ENCODE measurements at places on chromosomes 7 and 10.

- no peak for DNase-seq
These were observed 24.1 kb downstream of the PRF1 start for GRCh38 chr10:70578371-70578947.

GRCh38 chr10:5890452-5890915, 441 bp downstream of the FBH1 start:
- peak; percentile 10 for DNase-seq

DNA sequence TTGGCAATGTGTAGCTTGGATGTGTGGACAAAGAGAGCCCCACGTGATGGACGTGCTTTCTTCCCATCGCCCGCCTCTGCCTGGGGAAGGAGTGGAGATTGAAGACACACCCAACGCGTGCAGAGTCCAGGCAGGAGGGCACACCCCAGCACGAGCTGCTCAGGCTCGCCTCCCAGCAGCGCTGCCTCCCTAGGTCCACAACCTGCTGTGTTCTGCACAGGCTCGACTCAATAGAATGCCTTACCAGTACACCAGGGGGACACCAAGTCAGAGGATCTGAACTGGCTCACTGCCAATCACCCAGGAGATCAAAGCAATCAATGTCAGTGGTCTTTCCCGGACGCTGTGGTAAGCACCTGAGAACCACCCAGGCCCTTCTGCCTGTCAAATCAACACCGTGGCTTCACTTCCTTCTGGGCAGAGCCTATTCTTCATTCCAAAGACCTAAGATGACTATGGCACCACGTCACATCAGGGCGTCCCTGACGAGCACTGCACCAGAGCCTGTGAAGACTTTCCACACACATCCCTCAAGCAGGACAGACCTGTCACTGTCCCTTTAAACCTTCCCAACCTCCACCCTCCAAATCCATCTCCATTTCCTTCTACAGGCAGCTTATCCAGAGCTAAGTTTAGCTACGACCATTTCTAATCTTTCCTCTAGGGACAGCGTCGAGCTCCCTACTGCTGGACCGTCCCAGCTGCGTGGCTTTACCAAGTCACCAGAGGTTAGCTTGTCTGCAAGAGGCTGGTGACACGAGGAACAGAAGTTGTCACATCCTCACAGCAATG, 72.3 kb downstream of the AMZ1 start:
- DNase-seq, result no peak

DNA sequence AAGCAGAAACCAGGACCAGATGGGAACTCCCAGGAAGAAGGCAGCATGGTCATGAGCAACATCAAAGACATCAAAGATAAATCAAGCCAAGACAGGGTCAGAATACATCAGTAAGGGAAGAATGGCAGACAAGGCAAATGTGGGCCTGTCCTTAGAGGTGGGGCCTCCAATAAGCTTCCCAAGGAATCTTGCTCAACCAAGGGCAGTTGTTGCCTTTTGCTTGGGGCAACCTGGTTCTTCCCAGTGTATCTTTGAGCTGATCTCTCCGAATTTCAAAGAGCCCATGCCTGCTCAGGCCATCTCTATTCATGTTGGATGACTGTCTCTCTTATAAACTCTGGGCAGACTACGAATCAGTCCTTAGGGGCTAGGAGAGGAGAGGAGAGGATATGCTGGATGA, 68.4 kb upstream of the HABP2 start:
- DNase-seq, result no peak

- DNase-seq, result no peak
These were observed 122.9 kb upstream of the BET1 start for GRCh38 chr7:94127026-94127425.

DNA sequence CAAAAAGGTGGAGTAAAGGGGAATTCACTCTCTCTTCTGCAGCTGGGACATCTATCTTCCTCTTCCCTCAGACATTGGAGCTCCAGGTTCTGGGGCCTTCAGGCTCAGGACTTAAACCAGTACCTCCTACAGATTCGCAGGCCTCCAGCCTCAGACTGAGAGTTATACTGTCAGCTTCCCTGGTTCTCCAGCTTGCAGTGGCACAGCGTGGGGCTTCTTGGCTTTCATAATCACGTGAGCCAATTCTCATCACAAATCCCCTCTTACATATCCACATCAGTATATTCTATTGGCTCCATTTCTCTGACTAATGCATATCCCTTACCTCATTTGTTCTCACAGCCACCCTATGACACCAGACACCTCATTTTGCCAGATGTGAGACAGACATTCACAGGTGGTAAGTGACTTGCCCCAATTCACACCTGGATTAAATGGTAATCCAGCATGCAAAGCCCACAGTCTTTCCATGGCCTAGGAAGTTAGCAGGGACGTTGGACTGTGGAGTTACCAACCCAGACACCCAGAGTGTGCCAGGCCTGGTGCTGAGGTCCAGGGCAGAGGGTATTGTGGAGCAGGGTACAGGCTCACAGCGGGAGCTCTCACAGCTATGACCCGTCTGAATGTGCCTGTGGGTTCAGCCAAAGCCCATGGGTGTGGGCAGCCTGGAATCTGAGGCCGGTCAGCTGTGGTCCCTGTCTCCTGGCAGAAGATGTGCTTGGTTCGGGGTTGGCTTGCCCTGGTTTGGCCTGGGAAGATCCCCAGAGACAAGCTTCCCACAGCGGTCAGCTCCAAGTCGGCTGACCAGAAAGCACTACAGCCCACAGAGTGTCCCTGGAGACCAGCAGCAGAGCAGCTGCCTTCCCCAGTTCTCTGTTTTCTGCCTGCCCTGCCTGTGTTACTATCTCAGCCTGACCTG, 18.4 kb upstream of the ZCCHC24 start:
- no peak for DNase-seq

- DNase-seq, result no peak
These were observed 62.5 kb upstream of the CAPZA2 start for GRCh38 chr7:116799916-116800315.

GRCh38 chr10:58511765-58512490, 744 bp upstream of the BICC1 start:
- DNase-seq, result no peak

- no peak for DNase-seq
These were observed 181.3 kb downstream of the CHN2 start for GRCh38 chr7:29375641-29376562.

Measured in stimulated activated CD4-positive, alpha-beta T cell treated with anti-CD3 and anti-CD28 coated beads, Interleukin-15, amount 100 ng/mL, for 1 hour (primary cell).